ENCODE measurements at places on chromosomes 1 and 21. TPM values are rescaled to one million over a fixed set of nuclear protein-coding genes. Genes with fewer than 3 reads are reported as not detected.

DNA sequence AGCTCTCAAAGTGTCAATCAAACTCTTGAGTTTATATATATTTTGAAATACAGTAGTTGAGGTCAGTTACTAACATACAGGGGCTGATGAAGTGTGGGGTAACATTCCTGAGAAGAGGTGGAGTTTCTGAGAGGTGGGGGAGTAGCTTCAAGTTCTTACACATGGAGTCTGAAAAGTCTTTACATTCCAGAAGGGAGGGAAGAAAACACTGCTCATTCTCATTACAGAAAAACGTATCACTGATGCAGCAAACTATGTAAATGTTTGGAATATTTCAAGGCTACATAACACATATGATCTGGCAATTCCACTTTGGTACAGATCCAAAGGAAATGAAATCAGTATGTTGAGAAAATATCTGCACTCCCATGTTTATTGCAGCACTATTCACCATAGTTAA, 1065.8 kb upstream of the B3GALT2 start:
- DNase-seq, result no peak

- no peak for DNase-seq
These were observed 55.8 kb downstream of the C1orf198 start for GRCh38 chr1:230812568-230812967.

DNA sequence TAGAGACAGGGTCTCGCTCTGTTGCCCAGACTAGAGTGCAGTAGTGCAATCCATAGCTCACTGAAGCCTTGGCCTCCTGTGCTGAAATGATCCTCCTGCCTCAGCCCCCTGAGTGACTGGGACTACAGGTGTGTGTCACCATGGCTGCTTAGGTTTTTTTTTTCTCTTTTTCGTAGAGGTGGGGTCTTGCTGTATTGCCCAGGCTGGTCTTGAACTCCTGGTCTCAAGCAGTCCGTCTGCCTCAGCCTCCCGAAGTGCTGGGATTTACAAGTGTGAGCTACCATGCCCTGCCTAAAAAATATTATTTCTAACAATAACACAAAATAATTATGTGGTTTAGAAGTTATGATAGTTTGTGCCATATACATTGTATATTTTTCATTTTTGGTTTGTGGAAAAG, 9.9 kb downstream of the CAMTA1 start:
- no peak for DNase-seq

DNA sequence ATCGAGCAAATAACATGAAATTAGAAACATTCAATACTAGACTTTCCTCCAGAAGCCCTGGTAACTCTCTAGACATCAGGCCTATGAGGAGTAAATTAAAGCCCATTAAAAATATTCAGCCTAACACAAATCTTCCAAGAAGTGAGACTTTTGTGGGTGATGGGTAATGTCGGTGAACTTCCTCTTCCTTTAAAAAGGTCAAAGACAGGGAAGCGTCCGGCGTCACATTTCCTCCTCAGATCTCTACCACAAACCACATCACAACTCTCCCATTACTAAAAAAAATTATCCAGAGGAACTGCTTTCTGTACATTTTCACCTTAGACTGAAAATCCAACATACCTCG, 1.4 kb downstream of the EIF4G3 start:
- DNase-seq, result peak; percentile 30

GRCh38 chr1:85240174-85240601, 19.3 kb downstream of the C1orf52 start:
- no peak for DNase-seq

DNA sequence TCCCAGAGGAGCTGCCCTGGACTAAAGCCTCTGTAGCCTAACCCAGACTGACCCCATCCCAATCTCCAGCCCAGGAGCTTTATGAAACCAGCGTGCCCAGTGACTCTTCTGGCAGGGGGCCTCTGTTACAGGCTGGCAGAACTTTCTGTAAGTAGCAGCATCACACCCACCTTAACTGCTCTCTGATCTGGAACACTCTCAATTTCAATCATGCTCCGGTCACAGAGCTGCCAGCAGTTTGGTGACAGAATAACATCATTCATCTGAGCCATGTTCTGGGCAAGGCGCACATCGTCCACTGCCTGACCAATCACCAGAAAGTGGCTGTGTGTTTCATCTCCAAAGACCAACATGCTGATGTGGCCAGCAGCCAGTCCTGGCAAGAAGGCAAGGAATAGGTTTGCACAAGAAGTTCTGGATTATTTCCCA, 14.7 kb downstream of the ADCY10 start:
- no peak for DNase-seq

DNA sequence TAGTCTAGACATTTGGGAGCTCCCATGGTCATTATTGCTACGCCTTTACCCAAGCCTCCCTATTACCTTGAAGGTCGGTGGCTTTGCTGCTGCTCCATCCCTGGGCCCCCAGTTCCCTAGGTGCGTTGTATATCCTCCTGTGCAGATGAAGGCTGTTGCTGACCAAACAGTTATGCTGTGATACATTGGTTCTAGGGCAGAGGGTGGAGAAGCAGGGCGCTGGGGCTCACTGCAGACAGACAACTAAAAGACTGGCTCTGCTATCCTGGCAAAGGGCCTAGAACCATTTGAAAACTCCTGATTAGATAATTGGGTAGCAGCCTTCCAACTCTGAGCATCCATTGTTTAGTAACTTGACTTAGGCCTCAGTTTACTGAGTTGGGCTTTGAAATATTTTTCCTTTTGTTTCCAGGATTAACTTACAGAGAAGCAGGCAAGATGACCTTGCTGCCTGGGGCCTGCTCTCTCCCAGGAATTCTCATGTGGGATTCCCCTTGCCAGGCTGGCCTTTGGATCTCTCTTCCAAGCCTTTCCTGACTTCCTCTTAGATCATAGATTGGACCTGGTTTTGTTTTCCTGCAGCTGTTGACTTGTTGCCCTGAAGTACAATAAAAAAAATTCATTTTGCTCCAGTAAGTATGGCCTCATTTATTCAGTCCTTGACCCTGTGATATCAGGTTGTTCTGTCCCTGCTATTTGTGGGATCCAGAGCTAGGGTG, 15.5 kb downstream of the CHI3L2 start:
- DNase-seq, result no peak

- no peak for DNase-seq
These were observed 29.5 kb downstream of the RUNX1 start for GRCh38 chr21:35019631-35020032.

DNA sequence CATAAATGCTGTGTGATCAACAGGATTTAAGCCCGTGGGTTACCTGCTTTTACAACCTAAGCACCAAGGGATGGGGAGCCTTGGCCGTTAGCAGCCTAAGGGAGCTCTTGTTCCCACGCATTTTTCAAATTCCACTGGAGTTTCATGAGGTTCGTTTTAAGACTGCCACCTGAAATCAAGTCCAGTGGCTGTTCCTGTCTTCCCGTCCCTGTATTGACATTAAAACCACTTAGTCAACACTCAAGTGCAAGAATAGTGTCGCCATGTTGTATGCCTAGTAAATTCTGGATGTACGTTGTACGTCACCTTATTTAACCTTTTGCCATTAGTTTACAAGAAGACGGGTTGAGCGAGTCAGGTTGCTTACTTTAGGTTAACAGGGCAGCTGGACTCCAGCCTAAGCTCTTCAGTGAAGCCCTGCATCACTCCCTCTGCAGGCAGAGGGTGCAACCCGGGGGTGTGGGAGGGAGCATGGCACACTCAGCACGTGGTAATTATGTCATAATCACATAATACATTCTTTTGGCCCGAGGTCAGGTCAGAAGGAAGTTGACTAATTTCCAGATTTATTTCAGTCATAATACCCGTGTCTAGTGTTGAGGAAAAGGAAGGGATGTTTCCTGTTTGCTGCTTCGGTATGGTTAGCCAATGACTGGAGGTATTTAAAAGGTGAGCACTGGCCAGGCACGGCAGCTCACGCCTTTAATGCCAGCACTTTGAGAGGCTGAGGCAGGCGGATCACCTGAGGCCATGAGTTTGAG, 42.5 kb downstream of the CNST start:
- no peak for DNase-seq

Gene TRIM46
- total RNA-seq, result 9.8 TPM

Gene MSH4
- total RNA-seq, result 0.27 TPM

Gene IRF2BP2
- total RNA-seq, result 482 TPM

Gene SELENBP1
- total RNA-seq, result not detected

Gene ADORA3
- total RNA-seq, result not detected
